HFFc6 (cell line): ENCODE measurements at places on chromosomes 3 and 15.

- no peaks in the 10 kb centered on the region for H3K4me1 ChIP-seq
- H3K27ac ChIP-seq = no peak overlapping the region
- DNase-seq = no peak
- no peak overlapping the region for H3K4me3 ChIP-seq
- H3K27me3 ChIP-seq = peaks cover 2% of the 10 kb centered on the region; the same call in 1 of the 2 replicates
- H3K36me3 ChIP-seq = no peaks in the 10 kb centered on the region
These were observed 935.0 kb downstream of the FHIT start for GRCh38 chr3:60316121-60316797.

DNA sequence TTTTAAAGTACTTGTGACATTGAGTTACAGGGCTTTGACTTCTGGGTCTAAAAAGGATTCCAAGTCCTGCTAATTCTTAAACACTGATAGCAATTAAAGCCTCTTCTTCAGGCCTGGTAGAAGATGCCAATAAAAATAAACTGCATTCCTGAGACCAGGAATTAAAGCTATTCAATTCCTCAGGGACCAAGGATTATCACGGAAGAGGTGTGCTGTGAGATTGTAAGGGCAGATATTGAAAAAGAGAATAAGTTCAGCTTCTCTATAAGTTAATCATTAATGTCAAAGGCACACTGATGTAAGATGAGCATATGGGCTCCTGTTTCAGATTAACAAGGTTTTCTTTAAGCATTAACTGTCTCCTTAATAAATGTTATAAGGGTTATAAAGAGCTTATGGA lies 611.3 kb downstream of the SI start:
- DNase-seq = no peak
- no peaks in the 10 kb centered on the region for H3K4me1 ChIP-seq
- no peak overlapping the region for H3K4me3 ChIP-seq
- H3K27ac ChIP-seq = no peak overlapping the region
- no peaks in the 10 kb centered on the region for H3K36me3 ChIP-seq
- no peaks in the 10 kb centered on the region for H3K27me3 ChIP-seq

GRCh38 chr3:64539451-64540196 lies 148.2 kb downstream of the ADAMTS9 start:
- H3K27me3 ChIP-seq = peaks cover 14% of the 10 kb centered on the region
- H3K36me3 ChIP-seq = no peaks in the 10 kb centered on the region
- no peaks in the 10 kb centered on the region for H3K4me1 ChIP-seq
- DNase-seq = peak; percentile 5
- H3K4me3 ChIP-seq = no peak overlapping the region

DNA sequence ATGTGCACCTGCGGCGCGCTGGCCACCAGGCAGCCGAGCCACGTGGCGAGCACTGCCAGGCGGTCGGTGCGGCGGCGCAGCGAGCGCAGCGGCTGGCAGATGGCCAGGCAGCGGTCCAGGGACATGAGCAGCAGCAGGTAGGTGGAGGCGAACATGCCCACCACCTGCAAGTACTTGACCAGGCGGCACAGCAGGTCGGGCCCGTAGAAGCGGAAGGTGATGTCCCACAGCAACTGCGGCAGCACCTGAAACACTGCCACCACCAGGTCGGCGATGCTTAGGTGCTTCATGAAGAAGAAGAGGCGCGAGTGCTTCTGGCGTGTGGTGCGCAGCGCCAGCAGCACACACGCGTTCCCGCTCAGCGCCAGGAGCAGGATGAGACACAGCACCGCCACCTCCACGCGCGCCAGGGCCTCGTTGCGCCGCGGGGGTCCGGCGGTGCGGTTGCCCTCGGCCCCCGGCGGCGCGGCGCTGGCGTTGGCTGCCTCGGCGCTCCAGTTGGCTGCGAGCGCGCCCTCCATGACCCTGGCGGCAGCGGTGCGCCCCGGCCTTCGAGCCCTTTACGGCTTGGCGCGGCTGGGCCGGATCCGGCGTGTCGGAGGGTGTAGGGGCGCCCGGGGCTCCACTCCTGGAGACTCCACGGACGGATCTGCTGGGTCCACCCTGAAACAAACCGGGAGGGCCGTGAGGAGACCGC lies 1.6 kb downstream of the OXTR start:
- peak overlapping the region; percentile 91 for H3K27ac ChIP-seq

DNA sequence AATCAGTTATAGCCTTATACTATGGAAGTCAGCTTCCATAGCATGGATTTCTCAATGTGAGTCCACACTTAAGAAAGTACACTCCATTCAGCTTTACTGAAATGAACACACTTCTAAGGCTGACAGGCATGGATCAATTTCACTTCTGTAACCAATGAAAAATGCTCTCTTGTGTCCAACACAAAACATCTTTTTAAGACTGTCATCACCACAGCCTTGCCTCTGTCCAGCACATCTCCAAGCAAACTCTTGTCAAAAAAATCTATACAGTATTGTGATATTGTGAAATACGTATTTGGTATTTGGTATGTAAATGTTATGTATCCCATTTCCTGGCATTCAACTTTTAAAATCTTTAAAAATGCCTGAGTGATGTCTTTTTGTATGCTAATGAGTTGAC lies 208.7 kb downstream of the RAP2B start:
- no peaks in the 10 kb centered on the region for H3K4me1 ChIP-seq
- H3K27me3 ChIP-seq = peaks cover 3% of the 10 kb centered on the region
- no peaks in the 10 kb centered on the region for H3K36me3 ChIP-seq
- no peak overlapping the region for H3K4me3 ChIP-seq
- no peak overlapping the region for H3K27ac ChIP-seq

GRCh38 chr3:168671091-168671490 lies 575.4 kb upstream of the GOLIM4 start:
- H3K4me1 ChIP-seq = no peaks in the 10 kb centered on the region
- H3K27ac ChIP-seq = no peak overlapping the region
- DNase-seq = no peak
- no peaks in the 10 kb centered on the region; the same call in 1 of the 2 replicates for H3K36me3 ChIP-seq

DNA sequence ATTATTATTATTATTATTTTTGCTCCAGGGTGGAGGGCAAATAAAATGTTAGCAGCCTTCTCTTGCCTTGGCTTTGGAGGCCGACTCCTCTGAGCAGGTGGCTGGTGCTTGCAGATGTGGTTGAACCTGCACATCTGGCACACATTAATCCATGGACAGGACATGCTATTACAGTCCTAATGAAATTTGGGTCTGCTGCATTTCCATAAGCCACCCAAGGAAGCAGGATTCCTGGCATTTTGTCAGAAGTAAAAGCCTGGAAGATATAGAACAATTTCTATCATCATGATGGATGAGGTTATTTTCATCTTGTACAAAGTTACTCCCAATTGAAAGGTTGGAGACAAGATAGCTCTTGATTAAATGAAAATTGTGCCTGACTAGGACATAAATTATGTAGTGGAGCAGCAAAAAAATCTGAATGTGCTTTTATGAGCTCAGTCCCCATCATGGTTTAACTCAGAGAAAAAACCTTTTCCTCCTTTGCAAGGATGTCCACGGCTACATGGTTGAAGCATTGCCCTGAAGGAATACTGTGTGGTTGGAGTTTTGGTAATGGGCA lies 130.9 kb upstream of the RGMA start:
- H3K27ac ChIP-seq = no peak overlapping the region
- peaks cover 5% of the 10 kb centered on the region; the same call in 1 of the 2 replicates for H3K36me3 ChIP-seq
- no peaks in the 10 kb centered on the region for H3K4me1 ChIP-seq
- DNase-seq = no peak
- no peak overlapping the region for H3K4me3 ChIP-seq

DNA sequence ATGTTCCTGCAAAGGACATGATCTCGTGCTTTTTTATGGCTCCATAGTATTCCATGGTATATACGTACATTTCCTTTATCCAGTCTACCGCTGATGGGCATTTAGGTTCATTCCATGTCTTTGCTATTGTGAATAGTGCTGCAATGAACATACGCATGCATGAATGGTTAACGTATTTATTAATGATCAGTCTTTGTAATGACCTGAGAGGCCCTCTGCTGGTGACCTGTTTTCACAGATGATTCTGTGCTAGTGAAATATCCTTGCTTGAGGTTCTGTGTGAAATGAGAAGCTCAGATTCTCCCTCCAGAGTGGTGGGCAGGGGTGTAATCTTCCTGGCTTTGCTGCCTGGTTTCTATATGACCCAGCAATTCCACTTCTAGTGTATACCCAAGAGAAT lies 160.2 kb upstream of the RASGRP1 start:
- no peak overlapping the region for H3K27ac ChIP-seq
- H3K36me3 ChIP-seq = no peaks in the 10 kb centered on the region
- H3K4me1 ChIP-seq = peaks cover 26% of the 10 kb centered on the region
- H3K4me3 ChIP-seq = no peak overlapping the region
- no peak for DNase-seq

DNA sequence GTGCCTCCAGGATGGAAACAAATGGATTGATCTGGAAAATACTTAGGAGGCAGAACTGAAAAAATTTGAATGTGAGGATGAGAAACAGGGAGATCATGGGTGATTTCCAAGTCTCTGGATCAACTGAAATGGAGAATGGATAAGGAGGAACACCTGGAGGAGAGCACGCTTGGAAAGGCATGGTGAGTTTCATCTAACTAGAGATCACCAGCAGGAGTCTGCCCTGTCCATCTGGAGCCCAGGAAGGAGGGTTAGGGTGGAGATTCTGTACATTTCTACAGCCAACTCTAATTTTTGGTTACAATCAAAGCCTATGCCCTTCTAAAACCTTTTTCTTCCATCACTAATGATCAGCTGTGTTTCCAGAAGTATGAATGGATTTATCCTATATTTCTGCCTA lies 995.9 kb upstream of the CFAP20DC start:
- H3K36me3 ChIP-seq = no peaks in the 10 kb centered on the region
- no peaks in the 10 kb centered on the region for H3K4me1 ChIP-seq
- H3K4me3 ChIP-seq = no peak overlapping the region
- H3K27ac ChIP-seq = no peak overlapping the region
- DNase-seq = no peak

- peaks cover 65% of the 10 kb centered on the region for H3K36me3 ChIP-seq
- 0 out of 2 replicates have a peak overlapping the region, but pooled peaks have one; percentile 7 for H3K27ac ChIP-seq
- H3K27me3 ChIP-seq = peaks cover 31% of the 10 kb centered on the region
- peaks cover 30% of the 10 kb centered on the region for H3K4me1 ChIP-seq
- H3K4me3 ChIP-seq = no peak overlapping the region
These were observed 42.0 kb upstream of the HACD2 start for GRCh38 chr3:123626881-123627280.

- no peaks in the 10 kb centered on the region for H3K4me1 ChIP-seq
- no peaks in the 10 kb centered on the region for H3K36me3 ChIP-seq
- H3K27ac ChIP-seq = no peak overlapping the region
- H3K4me3 ChIP-seq = no peak overlapping the region
- DNase-seq = no peak
These were observed 786.7 kb upstream of the CFAP20DC start for GRCh38 chr3:59836531-59836930.

DNA sequence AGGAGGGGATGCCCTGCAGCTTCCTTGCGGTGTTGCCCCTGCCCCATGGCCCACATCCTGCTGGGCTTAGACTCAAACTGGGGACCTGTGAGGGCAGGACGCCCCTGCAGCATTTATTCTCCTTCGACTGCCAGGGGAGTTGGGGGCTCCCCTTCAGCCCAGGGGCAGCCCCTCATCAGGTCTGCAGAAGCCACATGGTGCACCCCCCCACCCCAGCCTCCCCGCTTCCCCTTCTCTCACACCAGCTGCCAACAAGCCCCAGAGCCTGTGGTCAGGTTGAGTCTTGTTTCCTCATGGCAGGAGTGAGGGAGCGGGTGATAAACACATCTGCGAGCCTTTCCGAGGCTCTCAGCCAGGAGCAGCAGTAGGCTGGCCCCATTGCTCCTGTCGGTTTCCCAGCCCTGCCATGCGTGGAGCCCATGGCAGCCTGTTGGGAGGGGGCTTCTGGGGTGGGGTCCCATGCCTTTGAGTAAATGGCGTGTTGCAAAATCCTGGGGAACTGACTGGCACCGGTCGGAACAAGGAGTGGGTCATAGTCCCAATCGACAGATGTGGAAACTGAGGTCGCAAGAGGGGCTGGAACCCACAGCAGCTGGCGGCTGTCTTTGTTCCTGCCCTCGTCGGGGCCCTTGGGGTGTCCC lies 27.8 kb downstream of the WNT7A start:
- H3K27ac ChIP-seq = no peak overlapping the region
- no peak overlapping the region for H3K4me3 ChIP-seq
- DNase-seq = no peak

DNA sequence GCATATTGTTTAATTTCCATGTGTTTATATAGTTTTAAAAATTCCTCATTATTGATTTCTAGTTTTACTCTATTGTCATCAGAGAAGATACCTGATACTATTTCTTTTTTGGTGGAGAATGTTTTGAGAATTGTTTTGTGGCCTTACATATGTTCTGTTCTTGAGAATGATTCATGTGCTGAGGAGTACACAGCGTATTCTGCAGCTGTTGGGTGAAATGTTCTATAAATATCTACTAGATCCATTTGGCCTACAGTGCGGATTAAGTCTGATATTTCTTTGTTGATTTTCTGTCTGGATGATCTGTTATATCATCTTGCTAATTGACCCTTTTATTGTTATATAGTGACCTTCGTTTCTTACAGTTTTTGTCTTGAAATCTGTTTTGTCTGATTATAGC lies 109.7 kb downstream of the UBE2E2 start:
- no peak overlapping the region for H3K4me3 ChIP-seq
- H3K4me1 ChIP-seq = peaks cover 42% of the 10 kb centered on the region
- no peak for DNase-seq
- no peak overlapping the region for H3K27ac ChIP-seq

DNA sequence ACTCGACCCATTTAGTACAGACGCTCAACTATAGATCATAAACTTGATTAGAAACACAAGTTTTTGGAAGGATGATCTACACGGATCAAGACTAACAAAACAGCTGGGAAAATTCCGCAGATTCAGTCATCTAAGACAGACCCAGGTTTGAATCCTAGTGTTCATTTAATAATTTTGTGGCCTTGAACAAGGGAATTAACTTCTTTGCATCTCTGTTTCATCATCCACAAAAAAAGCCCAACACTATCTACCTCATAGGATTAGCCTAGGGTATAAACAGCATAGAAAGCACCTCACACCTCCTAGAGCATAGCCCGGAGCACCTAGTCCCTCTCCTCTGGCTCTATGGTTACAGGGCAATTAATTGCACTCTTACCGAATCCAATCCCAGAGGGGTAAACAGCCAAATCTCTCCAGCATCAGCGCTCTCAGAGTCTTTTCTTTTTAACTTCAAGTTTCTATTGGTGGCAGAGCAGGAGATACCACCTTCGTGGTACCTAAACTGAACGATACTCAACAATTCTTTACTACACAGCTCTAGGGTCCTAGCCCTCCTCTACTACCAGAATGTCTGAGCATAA lies 3.5 kb downstream of the TBL1XR1 start:
- no peak for DNase-seq
- peak overlapping the region; percentile 98 for H3K4me3 ChIP-seq
- peaks cover 31% of the 10 kb centered on the region for H3K36me3 ChIP-seq
- no peaks in the 10 kb centered on the region; the same call in 1 of the 2 replicates for H3K27me3 ChIP-seq

GRCh38 chr15:60573936-60574335 lies 95.0 kb upstream of the ICE2 start:
- no peak overlapping the region for H3K27ac ChIP-seq
- H3K36me3 ChIP-seq = no peaks in the 10 kb centered on the region
- peaks cover 4% of the 10 kb centered on the region; the same call in 1 of the 2 replicates for H3K27me3 ChIP-seq

- H3K36me3 ChIP-seq = no peaks in the 10 kb centered on the region; the same call in 1 of the 2 replicates
- no peak within 1 kb of the TSS for H3K27ac ChIP-seq
- H3K4me1 ChIP-seq = no peaks in the 10 kb centered on the region
- peaks cover 32% of the 10 kb centered on the region for H3K27me3 ChIP-seq
These were observed at the start of gene ST8SIA2 for GRCh38 chr15:92393071-92393979. ST8SIA2 (plus strand) TSS chr15:92393881; CDS start chr15:92394065, 184 bp downstream.

- no peaks in the 10 kb centered on the region; the same call in 1 of the 2 replicates for H3K36me3 ChIP-seq
- DNase-seq = no peak
- peak within 1 kb of the TSS; percentile 78 for H3K27ac ChIP-seq
- H3K4me1 ChIP-seq = peaks cover 75% of the 10 kb centered on the region
- H3K27me3 ChIP-seq = no peaks in the 10 kb centered on the region
These were observed at the start of gene CTDSPL for GRCh38 chr3:37861620-37862041. CTDSPL (plus strand) TSS chr3:37861880; CDS start chr3:37862200, 320 bp downstream.
